ENCODE measurements at places on chromosomes 3 and 15.

DNA sequence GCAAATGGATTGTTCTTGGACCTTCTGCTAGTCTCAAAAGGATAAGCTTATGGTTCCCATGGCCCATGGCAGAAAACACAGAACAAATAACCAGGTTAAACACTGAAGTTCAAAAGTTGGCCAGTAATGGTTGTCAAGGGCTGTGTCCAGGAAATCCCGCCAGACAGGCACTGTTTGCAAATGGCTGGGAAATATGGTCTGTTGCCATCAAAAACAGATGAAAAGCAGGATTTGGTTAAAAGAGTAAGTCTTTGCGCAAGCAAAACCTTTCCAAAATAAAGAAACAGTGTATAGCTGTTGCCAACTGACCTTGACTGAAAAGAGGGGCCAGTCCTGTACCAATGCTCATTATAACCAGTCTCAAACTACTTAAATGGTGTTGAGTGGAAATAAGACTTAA lies 58.6 kb downstream of the WWTR1 start:
- no peak for DNase-seq

DNA sequence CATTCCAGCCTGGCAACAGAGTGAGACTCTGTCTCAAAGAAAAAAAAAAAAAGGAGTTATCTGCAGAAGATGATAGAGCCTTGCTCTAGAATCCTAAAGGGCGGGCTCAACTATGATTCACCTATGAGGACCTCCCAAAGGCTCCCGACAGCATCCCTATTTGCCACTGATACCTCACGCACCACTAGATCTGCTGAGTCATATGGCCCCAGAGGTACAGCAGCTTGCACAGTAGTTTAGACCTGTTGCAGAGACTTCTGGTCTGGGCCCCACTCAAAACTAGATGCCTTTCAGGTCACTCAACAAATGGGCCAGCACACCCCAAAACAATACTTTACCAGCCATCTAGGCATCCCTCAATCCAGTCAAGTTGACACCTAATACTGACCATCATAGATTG lies 38.1 kb upstream of the PTX3 start:
- no peak for DNase-seq

DNA sequence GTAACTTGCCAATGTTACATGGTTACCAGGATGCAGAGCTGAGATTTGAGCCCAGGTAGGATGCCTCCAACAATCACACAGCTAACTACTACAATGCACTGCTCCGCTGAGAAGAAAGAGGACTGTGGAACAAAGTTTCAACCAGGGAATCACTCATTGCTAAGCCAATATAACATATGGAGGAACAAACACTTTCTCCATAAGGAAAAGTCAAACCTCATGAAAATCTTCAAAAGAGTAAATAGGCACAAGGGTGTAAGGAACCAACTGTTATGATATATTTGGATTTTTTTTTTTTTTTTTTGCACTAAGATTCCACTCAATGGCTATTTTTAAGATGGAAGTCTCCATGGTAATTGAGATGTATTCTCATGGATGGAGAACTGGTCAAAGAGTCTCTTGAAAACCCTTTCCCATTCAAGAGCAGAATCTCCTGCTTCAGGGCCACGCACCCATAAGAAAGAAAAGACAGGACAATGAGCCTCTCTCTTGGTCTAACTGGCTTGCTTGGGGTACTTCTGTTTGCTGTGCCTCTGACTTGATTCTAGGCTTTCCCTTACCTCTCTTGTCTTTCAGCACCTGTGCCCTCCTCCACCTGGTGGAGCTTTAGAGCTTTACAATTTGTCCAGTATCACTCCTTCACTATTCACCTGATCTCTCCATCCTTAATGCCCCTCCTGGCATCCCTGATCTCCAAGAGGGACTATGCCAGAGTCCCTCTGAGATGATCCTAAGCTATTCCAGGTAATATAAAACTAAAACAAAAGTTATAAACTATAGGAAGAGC lies 252.8 kb downstream of the NTRK3 start:
- DNase-seq = no peak

DNA sequence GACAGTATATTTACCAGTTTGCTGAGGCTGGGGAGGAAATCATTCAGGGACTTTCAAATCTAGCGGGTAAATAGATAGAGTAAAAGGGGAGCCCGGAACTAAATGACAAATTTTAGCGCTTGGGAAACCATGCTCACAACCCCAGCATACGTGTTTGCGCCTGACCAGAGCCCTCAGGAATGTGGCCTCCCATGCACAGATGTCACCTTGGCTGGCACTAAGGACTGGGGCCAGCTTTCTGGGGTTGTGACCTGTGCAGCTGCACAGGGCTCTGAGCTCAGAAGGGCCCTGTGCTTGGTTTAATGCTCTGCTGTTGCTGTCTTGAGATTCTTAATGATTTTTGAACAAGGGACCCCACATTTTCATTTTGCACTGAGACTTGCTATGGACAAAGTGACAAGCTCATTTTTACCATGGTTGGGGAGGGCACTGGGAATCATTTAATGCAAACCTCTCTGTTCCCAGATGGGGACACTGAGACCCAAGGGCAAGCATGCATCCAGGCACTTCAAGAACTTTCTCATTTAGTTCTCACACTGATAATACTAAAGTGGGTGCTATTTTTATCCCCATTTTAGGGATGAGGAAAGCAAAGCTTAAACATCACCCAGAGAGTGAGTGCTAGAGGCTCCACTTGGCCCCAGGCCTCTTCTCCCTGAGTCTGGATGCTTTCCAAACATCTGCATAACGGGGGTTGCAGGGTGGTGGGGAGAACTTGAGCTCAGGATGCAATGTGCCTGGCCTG lies 44.1 kb upstream of the FAM107A start:
- DNase-seq = no peak

GRCh38 chr3:169668072-169668956 lies 4.8 kb upstream of the MECOM start:
- DNase-seq = no peak
